ENCODE measurements at places on chromosomes 16 and 17.

- DNase-seq, result no peak
Measured at GRCh38 chr17:67211742-67212141, 33.3 kb downstream of the HELZ start.

GRCh38 chr17:77214743-77215142 lies 74.0 kb downstream of the SEC14L1 start:
- no peak for DNase-seq

GRCh38 chr17:48593126-48593829 lies at the start of gene HOXB5:
TSS of gene HOXB5 (minus strand) at chr17:48593779. CDS start at chr17:48593682, 97 bp downstream.
- DNase-seq, result no peak

DNA sequence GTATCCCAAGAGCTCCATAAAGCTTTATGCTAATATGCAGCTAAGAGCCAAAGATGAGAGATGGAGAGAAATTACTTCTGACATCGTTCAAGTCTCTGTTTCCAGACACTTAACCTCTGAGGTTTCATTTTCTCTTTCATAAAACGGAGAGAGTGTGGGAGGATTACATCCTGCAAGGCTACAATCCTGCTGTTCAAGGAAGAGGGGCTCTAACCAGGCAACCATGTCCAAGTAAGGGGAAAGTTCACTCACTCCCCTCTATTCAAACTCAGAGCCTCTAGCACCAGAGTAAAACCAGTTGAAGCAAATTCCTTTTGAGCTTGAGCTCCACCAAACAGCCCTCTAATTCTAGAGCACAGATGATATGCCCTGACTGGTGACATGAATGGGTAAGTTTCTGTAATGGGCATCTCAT lies 397.4 kb downstream of the NPIPA8 start:
- DNase-seq, result no peak

DNA sequence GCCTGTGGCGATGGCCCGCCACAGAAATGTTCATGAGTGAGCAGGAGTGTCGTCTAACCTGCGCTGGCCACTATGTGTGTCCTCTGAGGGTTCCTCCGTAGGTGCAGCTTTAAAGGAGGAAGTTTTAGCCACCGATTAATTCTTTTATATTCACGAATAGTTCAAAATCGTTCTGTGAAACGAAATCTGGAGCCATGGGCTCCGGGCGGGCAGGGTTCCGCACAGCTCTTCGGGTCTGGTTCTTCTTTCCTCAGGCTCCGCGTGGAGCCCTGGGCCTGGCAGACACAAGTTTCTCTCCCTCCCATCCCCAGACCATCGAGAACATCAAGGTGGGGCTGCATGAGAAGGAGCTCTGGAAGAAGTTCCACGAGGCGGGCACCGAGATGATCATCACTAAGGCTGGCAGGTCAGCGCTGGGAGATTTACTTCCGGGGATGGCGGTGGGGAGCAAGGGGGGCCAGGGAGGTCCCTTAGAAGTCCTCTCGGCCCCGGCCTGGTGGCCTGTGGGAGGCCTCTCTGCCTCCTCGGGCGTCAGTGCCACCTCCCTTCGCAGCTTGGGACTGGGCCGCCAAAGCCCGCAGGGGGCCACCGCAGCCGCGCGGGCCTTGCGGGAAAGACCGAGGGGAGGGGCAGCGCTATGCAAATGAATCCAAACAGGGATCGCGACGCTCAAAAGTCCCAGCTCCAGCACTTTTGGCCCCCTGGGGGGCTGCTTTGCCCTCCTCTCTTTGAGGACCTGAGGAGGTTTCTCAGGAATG lies 5.2 kb downstream of the TBX4 start:
- no peak for DNase-seq

DNA sequence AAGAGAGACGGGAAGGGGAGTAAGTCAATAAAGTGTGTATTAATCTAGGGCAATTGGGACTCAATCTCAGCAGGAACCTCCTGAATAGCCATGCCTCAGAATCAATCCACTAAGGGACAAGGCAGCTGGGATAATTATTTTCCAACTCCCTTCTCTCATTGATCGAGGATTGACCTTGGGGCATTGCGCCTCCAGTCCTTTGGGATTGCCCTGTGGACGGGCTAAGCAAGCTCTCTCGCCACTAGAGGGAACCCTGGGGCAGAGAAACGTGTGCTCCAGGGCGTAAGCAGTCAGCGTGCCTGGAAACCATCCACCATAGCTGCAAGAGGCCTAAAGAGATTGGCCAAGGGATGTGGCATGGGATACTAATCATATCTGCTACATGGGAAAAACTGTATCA lies 53.9 kb upstream of the ERCC4 start:
- no peak for DNase-seq

GRCh38 chr16:82753821-82754220 lies 127.1 kb downstream of the CDH13 start:
- DNase-seq, result no peak

All from stimulated activated CD8-positive, alpha-beta memory T cell treated with anti-CD3 and anti-CD28 coated beads, Interleukin-12 subunit alpha, Interleukin-12 subunit beta, amount 100 ng/mL, for 4 hours (primary cell).